ENCODE measurements at places on chromosomes 2 and 18. TPM values are rescaled to one million over a fixed set of nuclear protein-coding genes. Genes with fewer than 3 reads are reported as not detected.
A peak's percentile ranks its signal among the peaks of the same experiment; 100 is the strongest.

GRCh38 chr2:22406625-22407024 is 978.4 kb upstream of the KLHL29 start:
- DNase-seq: no peak

- DNase-seq: no peak
Observed at GRCh38 chr2:199195927-199196502, 261.7 kb downstream of the SATB2 start.

- DNase-seq: no peak
Observed at GRCh38 chr2:217617616-217618022, 385.2 kb downstream of the TNS1 start.

Gene CRYGC
- not detected for total RNA-seq

Gene SKOR2
- total RNA-seq: not detected

GRCh38 chr2:130873700-130874346 is 37.1 kb downstream of the ARHGEF4 start:
- peak; percentile 64 for DNase-seq

DNA sequence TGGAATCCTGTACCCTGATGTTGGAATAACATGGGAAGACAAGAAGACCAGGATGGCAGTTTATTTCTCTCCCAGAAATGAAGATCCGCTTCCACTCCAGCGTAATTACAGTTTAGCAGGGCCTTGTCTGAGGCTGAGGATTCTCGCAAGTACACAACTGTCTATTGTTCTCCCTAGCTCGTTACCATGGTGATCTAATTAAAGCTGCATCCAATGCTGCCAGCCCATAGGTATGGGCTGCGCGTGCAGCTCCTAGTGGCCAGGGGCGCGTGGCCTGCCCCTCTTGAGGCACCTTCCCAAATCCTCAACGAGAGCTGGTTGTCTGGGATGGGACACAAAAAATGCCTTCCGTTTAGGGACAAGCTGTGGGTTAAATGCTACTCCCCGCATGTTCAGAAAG is 344.9 kb downstream of the CYRIA start:
- DNase-seq: no peak

Gene CROCC2
- not detected for total RNA-seq

- no peak for DNase-seq
Observed at GRCh38 chr2:70141902-70142589, 48.8 kb downstream of the C2orf42 start.

DNA sequence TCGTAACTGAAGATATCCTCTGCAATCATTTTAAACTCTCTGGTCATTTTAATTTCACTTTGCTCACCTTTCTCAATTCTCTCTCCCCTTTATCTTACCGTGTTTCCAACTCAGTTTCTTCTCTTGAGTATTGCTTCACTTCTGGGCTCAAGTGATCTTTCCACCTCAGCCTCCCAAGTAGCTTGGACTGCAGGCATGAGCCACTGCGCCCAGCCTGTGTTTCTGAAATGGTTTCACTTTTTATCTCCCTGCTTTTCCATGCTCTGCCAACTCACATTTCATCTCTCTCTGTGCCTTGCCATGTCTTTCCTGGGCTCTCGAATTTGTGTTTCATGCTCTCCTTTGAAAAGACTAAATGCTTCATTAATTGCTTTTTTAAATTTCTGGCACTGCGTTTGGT is 30.5 kb upstream of the TMEM131 start:
- no peak for DNase-seq

Gene SCN7A
- not detected for total RNA-seq

DNA sequence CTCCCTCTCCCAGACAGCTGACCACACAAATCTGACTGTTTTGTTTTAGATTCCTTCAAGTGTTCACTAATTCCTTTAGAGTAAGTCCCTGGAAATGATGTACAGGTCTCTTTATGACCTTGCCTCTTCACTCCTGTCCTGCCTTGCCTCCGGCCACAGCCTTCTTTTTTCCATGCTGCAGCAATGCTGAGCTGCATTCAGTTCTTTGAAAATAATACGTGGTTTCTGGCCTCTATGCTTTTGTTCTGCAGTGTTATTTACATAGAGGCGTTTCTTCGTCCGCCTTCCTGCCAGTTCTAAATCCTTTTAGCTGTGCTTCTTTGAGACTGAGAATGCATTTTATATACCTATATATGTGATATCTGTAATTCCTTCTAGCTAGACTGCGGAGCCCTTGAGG is 87.2 kb downstream of the PPP1R1C start:
- no peak for DNase-seq

Gene DYNAP
- not detected for total RNA-seq

Gene RAB17
- not detected for total RNA-seq

DNA sequence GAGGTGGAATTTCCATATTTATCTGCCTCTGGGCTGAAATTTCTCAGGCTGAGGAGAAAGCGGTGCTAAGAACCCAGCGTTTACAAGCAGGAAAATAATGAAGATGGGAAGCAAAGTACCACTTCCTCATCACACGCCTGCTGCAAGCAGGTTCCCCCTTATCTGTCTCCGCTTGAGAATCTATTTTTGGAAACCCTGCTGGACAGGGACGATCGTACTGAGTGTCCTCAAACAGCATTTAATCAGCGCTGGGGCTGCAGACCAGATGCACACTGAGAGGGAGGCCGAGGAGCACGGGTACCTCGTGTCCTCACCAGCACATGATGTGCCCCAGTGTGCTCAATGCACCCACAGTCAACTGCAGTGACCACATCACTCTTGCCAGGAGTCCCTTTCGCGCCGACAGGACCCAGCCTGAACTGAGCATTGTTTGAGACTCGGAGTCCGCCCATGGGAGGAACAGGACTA is 160.4 kb downstream of the HDAC4 start:
- DNase-seq: no peak

Measured in CD4-positive, alpha-beta memory T cell (primary cell).